ENCODE measurements at places on chromosomes 4 and X.

DNA sequence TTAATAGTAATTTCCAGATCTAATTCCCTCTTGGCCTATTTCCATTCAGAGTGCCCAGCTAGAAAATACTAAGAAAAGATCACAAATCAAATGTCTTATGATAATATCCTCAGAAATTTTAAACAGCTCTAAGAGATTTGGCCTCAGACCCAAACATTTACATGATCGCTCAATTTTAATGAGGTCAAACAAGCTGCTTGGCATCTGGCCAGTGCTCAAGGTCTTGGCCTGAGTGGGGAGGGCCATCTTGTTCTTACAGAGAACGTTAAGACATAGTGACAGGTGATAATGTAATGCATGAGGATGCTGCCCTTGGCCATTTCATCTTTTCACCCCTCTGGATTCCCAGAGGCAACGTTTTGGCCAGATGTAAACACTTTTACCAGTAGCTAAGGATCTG is 159.2 kb upstream of the SLC7A11 start:
- no peak for DNase-seq

DNA sequence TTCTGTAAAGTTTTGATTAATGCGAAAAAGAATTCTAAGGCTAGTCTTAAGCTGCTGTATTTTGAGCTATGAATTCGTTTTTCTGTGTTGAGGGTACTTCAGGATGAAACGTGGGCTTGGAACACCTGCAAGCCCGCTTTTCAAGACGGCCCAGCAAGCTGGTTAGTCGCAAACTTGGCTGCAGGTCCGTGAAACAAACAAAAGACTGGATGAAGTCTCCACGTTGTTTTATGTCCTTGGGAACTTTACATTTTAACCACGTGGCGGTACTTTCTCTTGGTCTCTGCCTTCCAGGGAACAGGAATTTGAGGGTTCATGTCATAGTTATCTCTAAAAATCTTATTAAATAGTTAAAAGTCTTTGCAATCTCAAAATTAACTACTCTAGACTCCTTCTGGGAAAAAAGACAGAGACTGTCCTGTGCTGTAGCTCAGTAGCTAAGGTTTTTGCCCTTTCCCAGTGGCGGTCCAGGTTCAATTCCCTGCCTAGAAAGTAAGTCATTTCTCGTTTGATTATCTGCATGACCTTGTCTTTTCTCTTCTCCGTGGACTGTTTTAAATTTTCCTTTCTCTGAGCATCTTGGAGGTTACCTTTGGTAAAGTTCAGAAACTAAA is 21.0 kb downstream of the TENM3 start:
- no peak for DNase-seq

GRCh38 chrX:13482746-13483541 is 86.5 kb upstream of the EGFL6 start:
- no peak for DNase-seq

- DNase-seq: no peak
Measured at GRCh38 chr4:15239866-15240265, 188.0 kb upstream of the C1QTNF7 start.

DNA sequence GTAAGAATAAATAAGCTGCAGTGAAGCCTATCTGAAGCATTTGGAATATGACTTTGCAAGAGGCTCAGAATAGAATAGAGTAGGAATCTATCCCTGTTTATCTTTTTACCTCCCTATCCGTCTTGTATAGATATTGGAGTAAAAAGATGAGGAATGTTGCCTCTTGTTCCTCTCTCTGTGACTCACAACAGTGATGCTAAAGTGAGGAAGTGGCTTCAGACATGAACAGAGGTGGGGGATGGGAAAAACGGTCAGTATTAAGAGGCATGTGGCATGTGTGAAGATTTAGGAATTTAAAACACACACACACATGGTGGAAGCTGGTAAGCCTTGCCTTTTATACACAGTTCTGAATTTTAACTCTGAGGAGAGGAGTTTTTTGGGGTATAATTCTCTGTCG is 3.8 kb upstream of the DCAF4L1 start:
- no peak for DNase-seq

DNA sequence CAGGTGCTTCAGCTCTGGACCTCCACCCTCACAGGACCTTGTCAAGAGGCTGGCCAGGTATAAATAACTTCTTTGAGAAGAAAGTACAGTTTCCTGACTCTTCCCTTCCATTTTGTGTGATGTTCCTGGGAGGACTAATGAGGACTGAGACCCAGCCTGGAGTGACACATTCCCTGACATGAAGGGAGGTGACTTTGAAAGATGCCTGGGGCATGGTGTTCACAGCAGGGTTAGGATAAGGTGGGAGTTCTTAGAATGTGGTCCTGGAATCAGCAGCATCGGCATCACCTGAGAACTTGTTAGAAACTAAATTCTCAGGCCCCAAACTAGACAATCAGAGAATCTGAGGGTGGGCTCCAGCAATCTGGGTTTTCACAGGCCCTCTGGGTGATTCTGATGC is 224.9 kb upstream of the BOD1L1 start:
- no peak for DNase-seq

DNA sequence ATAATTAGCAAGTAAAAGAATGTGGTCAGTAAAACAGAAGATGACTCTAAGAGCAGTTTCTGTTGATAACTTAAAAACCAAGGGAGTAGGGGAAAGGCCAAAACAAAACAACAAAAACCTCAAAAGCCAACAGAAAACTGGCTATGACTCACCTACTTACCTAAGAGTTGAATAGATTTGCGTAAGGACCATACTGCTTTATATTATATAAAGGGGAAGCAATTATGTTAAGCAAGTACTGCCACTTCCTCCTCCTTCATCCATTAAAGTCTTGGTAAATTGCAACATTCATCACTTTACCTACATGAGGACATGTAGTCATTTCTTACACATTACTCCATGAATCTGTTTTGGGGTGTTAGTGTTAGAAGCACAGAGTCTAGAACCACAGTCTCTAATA is 85.9 kb upstream of the FAM47A start:
- DNase-seq: no peak

DNA sequence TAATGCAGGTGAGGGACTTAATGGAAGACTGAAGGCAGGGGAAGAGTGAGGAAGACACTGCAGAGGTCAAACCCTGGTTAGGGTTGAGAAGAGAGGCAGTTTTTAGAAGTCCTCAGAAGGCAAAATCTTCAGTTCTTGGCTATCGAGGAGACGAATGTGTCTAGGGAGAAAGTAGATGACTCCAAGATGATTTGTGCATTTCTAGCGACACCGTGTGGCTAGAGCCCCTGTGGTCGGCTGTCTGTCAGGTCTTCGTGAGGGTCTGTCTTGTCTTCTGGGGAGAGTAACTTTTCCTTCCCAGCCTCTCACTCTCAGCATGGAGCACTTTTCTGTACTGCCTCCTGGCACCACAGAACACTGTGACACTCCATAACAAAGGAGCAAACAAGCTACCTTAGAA is 458.1 kb downstream of the STIM2 start:
- DNase-seq: no peak

GRCh38 chr4:148608968-148609367 is 166.8 kb upstream of the NR3C2 start:
- DNase-seq: no peak

DNA sequence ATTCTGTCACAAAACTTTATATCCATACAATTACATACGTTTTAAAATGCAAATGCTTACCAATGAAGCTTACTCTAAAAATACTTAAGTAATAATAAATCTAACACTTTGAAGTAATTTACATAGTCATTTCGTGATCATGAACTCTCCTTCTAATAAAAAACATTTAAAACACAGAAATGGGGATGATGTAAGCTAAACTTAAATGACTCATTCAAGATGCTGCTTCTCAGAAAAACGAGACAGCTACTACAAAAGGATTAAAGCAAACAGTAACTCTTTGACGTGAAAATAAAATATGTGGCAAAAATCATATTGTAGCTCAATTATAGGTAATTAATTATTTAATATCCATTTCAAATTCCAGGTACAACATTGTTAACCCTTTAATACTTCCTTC is 148.7 kb downstream of the FGF16 start:
- DNase-seq: no peak

DNA sequence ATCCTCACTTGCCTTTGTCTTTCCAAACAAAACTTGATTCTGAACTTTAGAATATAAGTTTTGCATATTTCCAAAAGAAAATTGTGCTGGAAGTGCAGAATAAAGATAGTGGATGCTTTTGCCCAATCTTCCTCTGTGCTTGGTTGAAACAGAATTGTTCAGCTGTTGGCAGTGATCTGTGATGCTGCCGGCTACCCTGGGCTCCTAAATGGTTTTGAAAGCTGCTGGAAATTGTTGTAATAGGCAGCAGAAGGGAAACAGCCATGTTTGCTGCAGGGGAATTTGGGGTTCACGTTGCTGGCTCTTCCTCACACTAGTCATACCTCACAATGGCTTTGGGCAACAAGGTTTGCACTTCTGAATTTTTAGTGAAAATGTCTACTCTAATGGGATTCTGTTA is 398.0 kb downstream of the RAPGEF2 start:
- no peak for DNase-seq

- DNase-seq: no peak
Measured at GRCh38 chrX:9644335-9644734, 121.3 kb downstream of the GPR143 start.

DNA sequence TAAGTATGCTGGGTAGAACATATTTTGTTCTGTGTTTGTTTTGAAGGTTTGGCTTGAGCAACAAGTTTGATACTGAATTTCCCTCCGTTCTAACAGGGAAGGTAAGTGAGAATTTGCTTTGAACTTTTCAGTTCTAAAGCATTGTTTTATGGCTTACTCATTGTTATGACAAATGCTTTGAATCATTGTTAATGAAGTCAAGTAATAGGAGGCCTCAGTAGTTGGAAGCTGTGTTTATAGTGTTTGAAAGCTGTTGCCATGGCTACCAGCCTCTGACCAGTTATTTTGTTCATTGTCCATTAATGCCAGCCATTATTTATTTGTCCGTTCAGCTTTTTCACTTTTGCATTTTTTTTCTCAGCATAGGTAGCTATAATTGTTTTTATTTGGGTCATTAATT is 14.4 kb downstream of the CHIC1 start:
- DNase-seq: no peak

GRCh38 chrX:9566150-9566621 is 101.3 kb downstream of the TBL1X start:
- DNase-seq: peak; percentile 34

GRCh38 chr4:2802618-2803531 is 10.0 kb downstream of the SH3BP2 start:
- no peak for DNase-seq

GRCh38 chrX:140525448-140525847 is 20.6 kb upstream of the SOX3 start:
- no peak for DNase-seq

- no peak for DNase-seq
Measured at GRCh38 chrX:47707031-47707780, 48.2 kb upstream of the UXT start.

DNA sequence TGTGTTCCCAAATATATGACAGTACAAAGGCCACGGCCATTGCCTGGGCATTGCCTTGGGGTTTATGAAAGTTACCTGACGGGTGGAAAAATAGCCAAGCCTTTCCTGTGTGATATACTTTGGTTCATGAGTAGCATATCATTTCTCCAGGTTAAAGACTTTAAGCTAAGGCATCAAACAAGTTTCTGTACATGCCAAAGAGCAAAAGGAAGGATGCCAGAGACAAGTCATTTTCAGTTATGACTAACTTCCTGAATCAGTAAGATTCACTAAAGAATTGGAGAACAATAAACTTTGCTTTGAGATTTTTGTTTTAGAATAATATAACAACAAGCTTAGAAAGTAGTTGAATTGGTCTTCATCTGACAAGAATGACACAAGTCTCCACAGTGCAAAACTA is 9.7 kb upstream of the GUF1 start:
- no peak for DNase-seq

GRCh38 chr4:4549534-4549933 is 7.7 kb upstream of the STX18 start:
- no peak for DNase-seq

DNA sequence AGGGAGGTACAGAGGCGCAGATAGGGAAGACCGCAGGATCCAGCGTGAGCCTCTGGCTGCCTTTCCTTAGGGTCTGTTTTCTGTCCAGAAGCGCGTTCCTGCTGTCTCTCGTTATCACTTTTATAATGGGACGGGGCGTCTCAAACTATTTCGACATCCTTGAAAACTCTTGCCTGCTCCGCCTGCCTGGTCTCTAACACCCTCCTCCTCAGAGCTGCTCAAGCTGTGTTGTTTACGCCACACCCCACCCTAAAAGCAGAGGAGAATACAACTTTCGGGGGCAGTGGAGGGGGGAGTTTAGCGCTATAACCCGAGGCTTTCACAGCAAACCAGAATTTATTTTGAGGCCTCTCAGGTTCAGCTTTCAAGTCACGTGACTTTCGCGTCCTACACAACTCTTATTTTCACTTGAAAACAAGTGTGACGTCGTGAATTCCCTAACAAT is 646 bp upstream of the FAM3A start:
- no peak for DNase-seq

- peak; percentile 44 for DNase-seq
Measured at GRCh38 chr4:123554801-123555232, 158.2 kb downstream of the SPRY1 start.

DNA sequence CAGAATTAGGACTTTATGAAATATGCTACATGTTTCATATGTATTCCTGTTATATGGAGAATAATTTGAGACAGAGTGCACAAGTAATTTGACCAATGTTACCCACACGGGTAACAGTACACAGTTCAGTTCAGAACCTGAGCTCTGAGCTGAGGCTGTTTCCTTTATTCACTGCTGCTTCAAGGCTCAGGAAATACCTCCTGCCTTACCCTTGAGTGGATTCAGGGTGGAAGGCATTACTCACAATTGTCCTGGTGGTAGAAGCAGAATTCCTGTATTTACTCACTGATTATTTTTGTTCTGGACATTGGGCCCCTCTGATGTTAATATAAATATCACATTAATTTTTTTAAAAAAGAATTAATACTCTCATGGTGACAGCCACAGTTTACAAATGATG is 73.5 kb upstream of the CAMK2D start:
- DNase-seq: no peak

DNA sequence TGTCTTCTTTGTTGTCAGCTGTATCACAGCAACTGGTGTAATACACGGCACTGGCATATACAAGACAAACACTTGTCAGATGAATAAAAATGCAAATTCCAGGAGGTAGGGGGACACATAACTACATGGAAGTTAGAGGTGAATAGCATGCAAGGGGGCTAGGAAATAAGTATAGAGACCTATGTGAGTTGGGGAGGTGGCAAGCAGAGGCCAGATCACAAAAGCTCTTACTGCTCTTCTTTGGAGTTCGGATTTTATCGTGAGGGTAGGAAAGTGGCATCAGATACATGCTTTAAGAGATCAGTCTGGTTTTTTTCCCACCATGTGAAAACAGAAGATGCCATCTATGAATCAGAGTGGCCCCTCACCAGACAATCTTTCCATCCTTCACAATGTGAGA is 2.8 kb upstream of the SRP72 start:
- DNase-seq: no peak

GRCh38 chrX:29297171-29297800 is 710.0 kb downstream of the IL1RAPL1 start:
- DNase-seq: no peak

- no peak for DNase-seq
Measured at GRCh38 chr4:119939071-119939995, 127.3 kb downstream of the MAD2L1 start.

GRCh38 chr4:38889143-38889542 is 21.5 kb downstream of the FAM114A1 start:
- no peak for DNase-seq

- no peak for DNase-seq
Measured at GRCh38 chr4:14848229-14848628, 154.1 kb upstream of the CPEB2 start.
